ENCODE measurements at places on chromosomes 2 and 18. TPM values are rescaled to one million over a fixed set of nuclear protein-coding genes. Genes with fewer than 3 reads are reported as not detected.

DNA sequence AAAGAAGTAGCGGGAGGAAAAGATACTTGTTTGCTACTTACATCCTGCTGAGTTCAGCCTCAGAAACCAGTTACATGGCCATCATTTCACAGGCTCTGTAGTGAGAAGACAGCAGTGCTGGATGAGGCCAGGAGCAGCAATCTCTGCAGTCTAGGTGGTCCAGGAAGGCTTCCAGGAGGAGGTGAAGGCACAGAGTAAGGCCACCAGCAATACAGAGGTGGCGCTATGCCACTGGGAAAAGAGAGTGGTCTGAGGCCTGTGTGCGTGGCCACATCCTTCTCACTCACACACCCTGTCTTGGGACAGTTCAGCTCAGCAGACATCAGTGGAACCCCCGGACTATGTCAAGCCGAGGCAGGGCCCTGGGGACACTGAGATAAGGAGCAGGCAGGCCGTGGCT, 162.7 kb downstream of the KLHL29 start:
- H3K4me1 ChIP-seq, result peaks cover 7% of the 10 kb centered on the region
- H3K27me3 ChIP-seq, result peaks cover 6% of the 10 kb centered on the region
- H3K4me3 ChIP-seq, result no peak overlapping the region
- no peak overlapping the region for H3K27ac ChIP-seq
- DNase-seq, result no peak

Gene C2orf80
- polyA plus RNA-seq, result not detected

Gene TUBB8B
- not detected for polyA plus RNA-seq

- H3K4me1 ChIP-seq, result no peaks in the 10 kb centered on the region
- no peak overlapping the region for H3K4me3 ChIP-seq
- H3K27me3 ChIP-seq, result no peaks in the 10 kb centered on the region
- peak; percentile 46 for DNase-seq
- no peaks in the 10 kb centered on the region for H3K36me3 ChIP-seq
- H3K27ac ChIP-seq, result peak overlapping the region; percentile 11
Observed at GRCh38 chr2:119823734-119824334, 64.1 kb downstream of the PTPN4 start.

Gene ST8SIA3
- polyA plus RNA-seq, result not detected

DNA sequence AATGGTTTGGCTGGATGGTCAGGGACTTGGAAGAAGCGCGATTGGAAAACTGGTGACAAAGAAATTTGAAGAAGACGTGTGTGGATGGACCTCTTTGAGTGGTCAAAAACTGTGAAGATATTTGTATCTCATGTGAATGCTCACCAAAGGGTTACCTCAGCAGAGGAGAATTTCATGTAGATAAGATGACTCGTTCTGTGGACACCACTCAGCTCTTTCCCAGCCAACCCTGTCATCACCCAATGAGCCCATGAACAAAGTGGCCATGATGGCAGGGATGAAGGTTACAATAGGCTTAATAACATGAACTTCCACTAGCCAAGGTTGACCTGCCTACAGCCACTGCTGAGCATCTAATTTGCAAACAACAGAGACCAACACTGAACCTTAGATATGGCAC, 248.3 kb downstream of the KCNE4 start:
- H3K27ac ChIP-seq, result no peak overlapping the region
- H3K4me1 ChIP-seq, result no peaks in the 10 kb centered on the region
- no peak overlapping the region for H3K4me3 ChIP-seq
- no peaks in the 10 kb centered on the region for H3K27me3 ChIP-seq
- no peak for DNase-seq

GRCh38 chr18:59514203-59514602, 155.1 kb upstream of the LMAN1 start:
- no peak overlapping the region for H3K4me3 ChIP-seq
- H3K27ac ChIP-seq, result no peak overlapping the region
- H3K4me1 ChIP-seq, result peaks cover 29% of the 10 kb centered on the region
- peak; percentile 77 for DNase-seq

GRCh38 chr2:164671664-164672396, 50.5 kb upstream of the GRB14 start:
- no peaks in the 10 kb centered on the region for H3K36me3 ChIP-seq
- H3K4me1 ChIP-seq, result peaks cover 32% of the 10 kb centered on the region
- no peaks in the 10 kb centered on the region for H3K27me3 ChIP-seq
- H3K27ac ChIP-seq, result peak overlapping the region; percentile 54
- DNase-seq, result no peak
- no peak overlapping the region for H3K4me3 ChIP-seq

Gene RNF152
- 1.1 TPM for polyA plus RNA-seq

GRCh38 chr2:65626831-65627230, 194.4 kb upstream of the SPRED2 start:
- H3K4me1 ChIP-seq, result no peaks in the 10 kb centered on the region
- DNase-seq, result peak; percentile 32
- no peak overlapping the region for H3K4me3 ChIP-seq
- H3K27me3 ChIP-seq, result no peaks in the 10 kb centered on the region

DNA sequence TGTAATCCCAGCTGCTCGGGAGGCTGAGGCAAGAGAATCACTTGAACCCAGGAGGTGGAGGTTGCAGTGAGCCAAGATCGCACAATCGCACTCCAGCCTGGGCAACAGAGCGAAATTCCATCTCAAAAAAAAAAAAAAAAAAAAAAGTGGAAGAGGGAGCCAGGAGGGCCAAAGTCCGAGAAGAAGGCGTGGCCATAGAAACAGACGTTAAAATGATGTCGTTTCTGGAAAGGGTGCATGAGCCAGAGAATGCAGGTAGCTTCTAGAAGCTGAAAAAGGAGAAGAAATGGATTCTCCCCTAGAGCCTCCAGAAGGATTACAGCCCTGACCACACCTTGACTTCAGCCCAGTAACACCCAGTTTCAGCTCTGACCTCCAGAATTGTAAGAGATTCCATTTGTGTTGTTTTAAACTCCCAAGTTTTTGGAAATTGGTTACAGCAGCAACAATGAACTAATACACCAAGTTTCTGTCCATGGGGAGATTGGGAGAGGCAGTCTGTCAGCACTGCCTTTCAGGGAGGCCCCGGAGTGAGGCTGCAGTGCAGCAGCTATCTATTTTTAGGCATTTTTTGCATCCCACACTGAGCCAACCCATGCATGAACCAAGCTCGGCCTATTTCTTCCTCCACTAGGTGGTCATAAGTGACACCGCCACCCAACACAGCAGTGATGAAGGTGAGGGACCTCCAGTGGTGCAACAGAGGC, 14.2 kb upstream of the TRAF3IP1 start:
- H3K27me3 ChIP-seq, result no peaks in the 10 kb centered on the region
- DNase-seq, result no peak
- H3K36me3 ChIP-seq, result no peaks in the 10 kb centered on the region
- H3K27ac ChIP-seq, result no peak overlapping the region

DNA sequence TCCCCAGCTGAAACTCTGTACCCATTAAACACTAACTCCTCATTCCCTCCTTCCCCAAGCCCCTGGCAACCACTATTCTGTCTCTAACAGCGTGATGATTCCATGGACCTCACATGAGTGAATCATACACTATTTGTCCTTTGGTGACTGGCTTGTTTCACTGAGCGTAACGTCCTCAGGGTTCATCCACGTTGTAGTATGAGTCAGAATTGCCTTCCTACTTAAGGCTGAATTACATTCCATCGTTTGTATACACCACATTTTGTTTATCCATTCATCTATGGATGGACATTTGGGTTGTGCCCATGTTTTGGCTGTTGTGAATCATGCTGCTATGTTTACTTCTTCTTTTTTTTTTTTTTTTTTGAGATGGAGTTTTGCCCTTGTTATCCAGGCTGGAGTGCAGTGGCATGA, 19.6 kb upstream of the CABLES1 start:
- no peaks in the 10 kb centered on the region for H3K36me3 ChIP-seq
- H3K27me3 ChIP-seq, result no peaks in the 10 kb centered on the region
- peaks cover 13% of the 10 kb centered on the region for H3K4me1 ChIP-seq
- H3K27ac ChIP-seq, result no peak overlapping the region
- DNase-seq, result peak; percentile 86

DNA sequence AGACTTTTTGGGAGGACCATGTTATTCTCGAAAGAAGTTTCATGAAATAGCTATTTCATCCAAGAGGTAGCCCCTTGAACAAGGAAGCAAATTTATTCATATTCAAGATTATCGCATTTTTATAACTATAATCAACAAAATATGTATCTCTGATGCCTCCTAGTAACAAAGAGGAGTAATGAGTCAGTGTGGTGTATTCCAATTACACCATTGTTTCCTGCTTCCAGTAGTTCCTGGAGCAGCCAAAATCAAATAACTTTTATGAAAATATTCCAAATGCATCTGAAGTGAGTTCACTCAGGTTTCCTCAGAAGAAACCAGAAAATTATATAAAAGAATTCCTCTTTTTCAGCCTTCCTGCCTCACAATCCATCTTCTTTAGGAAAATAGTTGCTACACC, 43.0 kb downstream of the ANKRD36B start:
- H3K36me3 ChIP-seq, result peaks cover 19% of the 10 kb centered on the region
- no peak overlapping the region for H3K4me3 ChIP-seq
- H3K27ac ChIP-seq, result no peak overlapping the region
- DNase-seq, result peak; percentile 9
- H3K27me3 ChIP-seq, result no peaks in the 10 kb centered on the region
- H3K4me1 ChIP-seq, result no peaks in the 10 kb centered on the region

Gene NMS
- polyA plus RNA-seq, result not detected

- H3K27me3 ChIP-seq, result no peaks in the 10 kb centered on the region
- no peaks in the 10 kb centered on the region for H3K36me3 ChIP-seq
- no peak overlapping the region for H3K27ac ChIP-seq
- no peak for DNase-seq
- peaks cover 4% of the 10 kb centered on the region for H3K4me1 ChIP-seq
Observed at GRCh38 chr2:126973745-126974144, 75.1 kb downstream of the TEX51 start.

Gene IL37
- polyA plus RNA-seq, result not detected

- no peaks in the 10 kb centered on the region for H3K4me1 ChIP-seq
- no peaks in the 10 kb centered on the region for H3K36me3 ChIP-seq
- no peaks in the 10 kb centered on the region for H3K27me3 ChIP-seq
- peak; percentile 77 for DNase-seq
- H3K4me3 ChIP-seq, result no peak overlapping the region
Observed at GRCh38 chr2:138059487-138060300, 95.4 kb downstream of the HNMT start.

Gene IMMT
- polyA plus RNA-seq, result 196 TPM

Gene CFC1
- polyA plus RNA-seq, result 52.6 TPM

- H3K27ac ChIP-seq, result no peak overlapping the region
- peaks cover 12% of the 10 kb centered on the region for H3K4me1 ChIP-seq
- H3K4me3 ChIP-seq, result no peak overlapping the region
- H3K36me3 ChIP-seq, result no peaks in the 10 kb centered on the region
- DNase-seq, result no peak
Observed at GRCh38 chr2:148042219-148042618, 21.3 kb downstream of the MBD5 start.

All from cardiac muscle cell (in vitro differentiated cells and primary cell).